Left cardiac atrium (tissue), 4 donors: ENCODE measurements at places on chromosomes 1 and 21. TPM values are rescaled to one million over a fixed set of nuclear protein-coding genes. Genes with fewer than 3 reads are reported as not detected.

Gene INAVA
- total RNA-seq, result not detected

Gene SCAF4
- total RNA-seq, result 23.6 TPM

Gene RHEX
- total RNA-seq, result 0.71 TPM

Gene ZBTB18
- 24.0 TPM for total RNA-seq

Gene KLHDC7A
- 0.29 TPM for total RNA-seq

Gene EMC1
- 29.9 TPM for total RNA-seq

Gene PLA2G4A
- total RNA-seq, result 7.8 TPM

Gene FAM131C
- total RNA-seq, result 6.5 TPM

Gene CD5L
- total RNA-seq, result 0.38 TPM

Gene SH2D1B
- 0.27 TPM for total RNA-seq

Gene FCRL3
- 0.10 TPM for total RNA-seq

Gene SLC9C2
- 0.71 TPM for total RNA-seq

Gene AKIRIN1
- total RNA-seq, result 63.9 TPM
